ENCODE measurements at places on chromosomes 5 and 9. TPM values are rescaled to one million over a fixed set of nuclear protein-coding genes. Genes with fewer than 3 reads are reported as not detected.

DDX4 gene
- total RNA-seq: not detected

CDH18 gene
- under 0.01 TPM for total RNA-seq

SPACA9 gene
- 1.4 TPM for total RNA-seq

CD72 gene
- not detected for total RNA-seq

TMEFF1 gene
- 6.4 TPM for total RNA-seq

PCDHAC2 gene
- 0.09 TPM for total RNA-seq

SPATA31A5 gene
- not detected for total RNA-seq

ANKRD34B gene
- total RNA-seq: not detected

NMUR2 gene
- total RNA-seq: not detected

PCA3 gene
- 0.90 TPM for total RNA-seq

SLC36A2 gene
- total RNA-seq: not detected

SPINK5 gene
- not detected for total RNA-seq

GABBR2 gene
- 21.6 TPM for total RNA-seq

PCDHB9 gene
- total RNA-seq: 0.28 TPM

PHYHD1 gene
- total RNA-seq: 0.27 TPM

PCDHGA8 gene
- total RNA-seq: 1.3 TPM

PCDHA7 gene
- total RNA-seq: 0.27 TPM

DMRT2 gene
- total RNA-seq: not detected

OR2Y1 gene
- not detected for total RNA-seq

PCDHA4 gene
- total RNA-seq: 1.1 TPM

BRINP1 gene
- under 0.01 TPM for total RNA-seq

PTGER4 gene
- total RNA-seq: 39.5 TPM

TRIM7 gene
- total RNA-seq: 12.8 TPM

ARID3C gene
- 0.09 TPM for total RNA-seq

ADAMTS13 gene
- total RNA-seq: 1.3 TPM

All from endothelial cell of coronary artery (primary cell).